ENCODE measurements at places on chromosomes 13 and 19.

- DNase-seq, result no peak
Measured at GRCh38 chr19:16016226-16017137, 59.8 kb upstream of the TPM4 start.

DNA sequence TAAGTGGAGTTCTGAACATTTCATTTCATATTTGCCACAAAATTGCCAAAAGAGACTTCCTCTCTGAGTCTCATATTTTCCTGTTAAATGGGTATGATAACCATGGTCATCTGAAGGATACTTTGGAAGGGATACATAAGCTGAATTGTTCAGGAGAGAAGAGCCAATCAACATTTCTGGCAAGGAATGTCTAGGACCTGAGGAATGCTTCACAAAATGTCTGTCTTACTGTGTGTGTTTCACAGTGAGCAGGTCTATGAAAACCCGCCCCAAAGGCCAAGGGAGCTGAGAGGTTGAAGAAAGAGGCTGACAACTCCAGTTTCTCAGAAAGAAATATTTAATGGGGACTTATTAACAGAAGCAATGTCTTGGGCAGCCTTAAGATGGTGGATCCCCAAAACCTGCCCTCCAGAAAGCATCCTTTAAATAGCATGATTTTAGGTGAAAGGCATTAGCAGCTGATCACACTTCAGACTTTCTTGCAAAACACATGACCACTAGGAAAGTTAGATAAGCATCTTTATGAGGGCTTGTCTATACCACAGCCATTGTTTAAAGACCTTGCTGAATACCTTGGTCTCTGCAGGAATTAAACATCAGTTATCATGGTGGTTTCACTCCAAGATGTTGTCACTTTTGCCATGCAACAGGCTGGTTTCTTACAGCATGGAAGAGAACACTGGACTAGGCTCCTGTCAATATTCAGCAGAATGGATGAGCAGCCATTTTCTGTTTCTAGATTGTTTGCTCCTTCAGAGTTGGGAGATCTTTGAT lies 78.9 kb downstream of the TNFSF11 start:
- no peak for DNase-seq

DNA sequence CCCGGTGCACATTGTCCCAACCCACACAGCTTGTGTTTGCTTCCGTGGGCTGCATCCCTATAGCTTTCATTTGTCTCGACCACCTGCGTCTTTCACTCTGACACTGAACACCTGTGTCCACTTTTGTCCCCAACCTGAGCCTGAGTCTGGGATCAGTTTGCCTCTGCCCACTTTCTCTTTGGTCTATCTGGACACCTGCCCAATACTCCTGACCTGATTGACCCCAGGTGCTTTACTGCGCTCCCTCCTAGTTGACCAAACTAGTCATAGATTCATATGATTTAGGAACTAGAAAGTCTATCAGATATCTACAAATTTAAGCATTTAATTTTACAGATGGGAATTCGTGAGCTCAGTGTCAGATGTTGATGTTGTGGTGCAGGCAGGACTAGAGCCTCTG lies 209.9 kb downstream of the DCT start:
- DNase-seq, result no peak

- no peak for DNase-seq
Measured at GRCh38 chr13:113803409-113804016, 44.5 kb downstream of the TMEM255B start.

GRCh38 chr13:46736541-46737310 lies 60.2 kb downstream of the ESD start:
- no peak for DNase-seq

DNA sequence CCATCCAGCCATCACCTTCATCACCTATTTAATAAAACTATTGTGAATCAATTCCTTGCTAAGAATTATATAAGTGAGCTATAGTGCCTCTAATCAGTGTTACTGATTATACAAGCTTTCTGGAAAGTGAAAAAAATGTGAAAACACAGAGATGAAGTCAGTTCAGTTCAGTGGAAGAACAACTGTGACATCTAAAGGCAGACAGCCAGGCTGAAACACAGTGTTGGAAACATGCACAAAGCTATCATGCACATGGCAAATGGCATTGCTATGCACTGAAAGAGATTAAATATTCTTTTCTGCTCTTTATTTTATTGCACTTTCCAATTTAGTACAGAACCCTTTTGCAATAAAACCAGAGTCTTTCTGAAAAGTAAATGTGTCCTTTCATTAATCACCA lies 294.0 kb downstream of the RBM26 start:
- no peak for DNase-seq

DNA sequence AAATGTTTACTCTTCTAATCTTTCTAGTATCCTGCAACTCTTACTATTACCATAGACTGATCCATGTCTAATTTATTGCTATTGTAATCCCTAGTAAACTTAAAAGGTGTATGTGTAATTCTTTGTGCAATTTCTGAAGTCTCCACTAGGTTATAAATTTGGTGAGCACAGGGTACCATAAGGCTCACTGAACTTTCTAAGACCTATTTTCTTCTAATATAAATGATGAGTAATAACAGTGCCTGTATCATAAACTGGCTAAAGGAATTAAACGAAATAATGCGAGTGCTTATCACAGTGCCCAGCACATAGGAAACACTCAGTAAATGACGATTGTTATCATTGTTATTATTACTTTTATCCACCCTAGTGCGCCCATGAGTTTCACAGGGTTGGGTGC lies 119.1 kb downstream of the KLF12 start:
- DNase-seq, result no peak

GRCh38 chr19:2428321-2428690 lies 920 bp upstream of the TIMM13 start:
- no peak for DNase-seq

GRCh38 chr13:112808377-112809140 lies 118.7 kb downstream of the ATP11A start:
- DNase-seq, result no peak

DNA sequence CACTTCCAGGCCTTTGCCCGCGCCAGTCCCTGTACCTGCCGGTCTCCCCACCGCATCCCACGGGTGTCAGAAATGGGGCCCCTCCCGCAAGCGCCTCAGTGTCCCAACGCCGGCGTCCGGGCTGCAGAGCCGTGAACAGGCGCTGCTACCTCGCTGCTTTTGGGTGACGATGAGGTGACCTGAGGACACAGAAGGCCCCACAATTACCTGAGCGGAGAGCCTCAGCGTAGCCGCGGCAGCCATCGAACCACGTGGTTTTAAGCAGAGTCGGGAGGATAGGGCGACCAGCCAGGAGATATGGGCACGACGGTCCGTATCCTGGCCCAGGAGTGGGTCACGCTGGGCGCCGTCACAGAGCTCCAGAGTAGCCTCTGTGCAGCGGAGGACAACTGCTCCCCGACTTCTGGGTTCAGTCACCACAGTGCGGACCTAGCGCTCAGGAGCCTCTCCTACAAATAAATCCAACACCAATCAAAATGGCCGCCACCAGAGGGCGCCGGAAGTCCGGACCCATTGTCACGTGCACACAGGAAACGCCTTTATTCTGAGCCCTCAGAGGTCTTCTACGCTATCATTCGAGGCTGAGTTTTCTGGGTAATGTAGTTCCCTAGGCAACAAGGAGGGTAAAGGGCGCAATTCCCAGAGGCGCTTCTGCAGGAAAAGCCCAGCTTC lies at the start of gene ZNF814:
ZNF814 (minus strand) TSS at position 478 of the 672 bp plus-strand sequence; CDS start at position 243, 235 bp downstream.
- DNase-seq, result peak; percentile 68

DNA sequence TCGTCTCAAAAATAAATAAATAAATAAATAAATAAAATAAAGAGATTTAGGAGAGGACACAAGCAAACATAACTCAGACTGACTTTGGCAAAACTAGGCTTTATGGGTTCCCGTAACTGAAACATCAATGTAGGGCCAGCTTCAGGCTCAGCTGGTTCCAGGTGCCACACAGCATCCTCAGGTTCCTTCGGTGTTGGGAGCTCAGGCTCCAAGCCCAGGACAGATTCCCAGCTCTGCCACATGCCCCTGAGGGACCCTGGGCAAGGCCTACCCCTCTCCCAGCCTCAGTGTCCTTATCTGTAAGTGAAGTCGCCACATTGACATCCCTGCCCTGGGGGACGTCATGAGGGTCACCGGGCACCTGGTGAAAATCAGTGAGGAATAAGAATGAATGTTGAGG lies 18.7 kb downstream of the MISP start:
- DNase-seq, result no peak

GRCh38 chr13:89982407-89983095 lies 1364.9 kb upstream of the MIR17HG start:
- no peak for DNase-seq

- no peak for DNase-seq
Measured at GRCh38 chr13:53240401-53241025, 211.9 kb downstream of the OLFM4 start.

DNA sequence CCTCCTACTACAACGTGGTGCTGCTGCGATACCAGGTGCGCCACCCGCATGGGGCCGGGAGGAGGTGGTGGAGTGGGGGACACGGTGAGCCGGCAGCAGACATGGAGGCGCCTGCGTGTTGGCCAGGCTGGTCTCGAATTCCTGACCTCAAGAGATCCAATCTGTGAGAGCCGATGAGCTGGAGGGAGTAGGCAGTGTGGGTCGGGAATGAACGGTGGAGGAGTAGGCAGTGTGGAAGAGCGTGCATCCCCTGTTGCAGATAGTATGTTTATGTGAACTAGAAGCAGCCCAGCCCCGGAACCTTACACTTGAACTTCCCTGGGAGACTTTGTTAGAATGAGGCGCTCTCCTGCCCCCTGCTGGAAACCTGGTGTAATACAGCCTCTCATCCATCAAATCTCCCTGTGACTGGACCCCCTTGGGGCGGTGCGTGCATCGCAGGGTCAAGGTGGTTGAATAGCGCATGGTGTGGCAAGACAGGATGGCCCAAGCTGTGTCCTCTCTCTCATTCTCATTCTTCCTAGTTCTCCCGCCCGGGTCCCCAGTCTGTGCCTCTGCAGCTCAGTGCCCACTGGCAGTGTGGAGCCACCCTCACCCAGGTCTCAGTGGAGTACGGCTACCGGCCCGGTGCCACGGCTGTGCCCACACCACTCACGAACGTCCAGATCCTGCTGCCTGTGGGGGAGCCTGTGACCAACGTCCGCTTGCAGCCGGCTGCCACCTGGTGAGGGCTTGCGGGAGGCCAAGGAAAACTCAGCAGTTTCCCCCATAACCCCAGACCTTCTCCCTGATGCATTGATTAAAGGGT lies 10.5 kb upstream of the B3GNT3 start:
- DNase-seq, result peak; percentile 56

DNA sequence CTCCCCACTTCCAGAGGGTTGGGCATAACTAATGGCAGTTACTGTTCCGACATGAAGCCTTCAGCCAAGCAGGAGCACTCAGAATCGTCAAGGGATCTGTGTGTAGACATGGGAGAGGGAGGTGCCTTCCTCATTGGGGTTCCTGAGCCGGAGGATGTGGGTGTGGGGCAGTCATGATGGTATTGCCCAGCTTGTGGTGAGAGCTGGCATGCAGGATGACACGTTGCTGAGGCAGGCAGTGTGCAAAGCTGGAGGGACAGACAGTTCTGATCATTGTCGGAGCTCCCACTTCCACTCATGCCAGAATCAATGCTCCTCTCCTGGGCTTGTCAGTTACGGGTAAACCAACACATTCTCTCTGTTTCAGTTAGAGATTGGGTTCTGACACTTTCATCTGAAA lies 83.9 kb upstream of the TSC22D1 start:
- no peak for DNase-seq

DNA sequence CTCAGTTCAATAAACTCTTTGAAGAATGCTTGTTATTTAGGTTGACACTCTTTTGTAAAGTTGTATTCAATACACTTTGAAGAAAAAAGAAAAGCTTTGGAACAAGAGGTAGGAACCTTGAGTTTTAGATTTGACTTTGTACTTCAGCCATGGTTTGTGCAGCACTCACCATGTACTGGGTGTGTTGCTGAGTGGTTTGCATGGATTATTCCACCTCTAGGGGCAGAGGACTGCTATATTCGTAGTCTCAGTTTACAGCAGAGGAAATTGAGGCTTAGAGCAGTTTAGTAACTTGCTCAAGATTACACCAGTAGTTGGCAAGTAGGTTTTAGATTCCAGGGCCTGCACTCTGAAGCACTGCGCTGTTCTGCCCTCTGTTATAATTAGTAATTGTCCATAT lies 68.8 kb downstream of the DNAJC3 start:
- DNase-seq, result no peak

- DNase-seq, result no peak
Measured at GRCh38 chr13:39561971-39562370, 41.0 kb downstream of the LHFPL6 start.

- DNase-seq, result no peak
Measured at GRCh38 chr19:55275851-55276719, 3.8 kb downstream of the HSPBP1 start.

DNA sequence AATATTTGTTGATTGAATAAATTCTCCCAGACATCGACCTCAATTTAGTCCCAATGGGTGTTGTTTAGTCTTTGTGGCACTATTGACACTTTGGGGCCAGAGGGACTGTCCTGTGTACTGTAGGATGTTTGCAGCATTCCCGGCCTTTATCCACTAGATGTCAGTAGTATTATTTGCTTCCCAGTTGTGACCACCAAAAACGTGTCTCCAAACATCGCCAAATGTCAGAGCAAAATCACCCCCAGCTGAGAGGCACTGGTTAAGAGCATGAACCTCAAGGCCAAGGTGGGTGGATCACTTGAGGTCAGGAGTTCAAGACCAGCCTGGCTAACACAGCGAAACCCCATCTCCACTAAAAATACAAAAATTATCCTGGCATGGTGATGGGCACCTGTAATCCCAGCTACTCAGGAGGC lies 15.4 kb downstream of the NLRP12 start:
- no peak for DNase-seq

- DNase-seq, result no peak
Measured at GRCh38 chr13:45162821-45163220, 38.0 kb downstream of the KCTD4 start.

DNA sequence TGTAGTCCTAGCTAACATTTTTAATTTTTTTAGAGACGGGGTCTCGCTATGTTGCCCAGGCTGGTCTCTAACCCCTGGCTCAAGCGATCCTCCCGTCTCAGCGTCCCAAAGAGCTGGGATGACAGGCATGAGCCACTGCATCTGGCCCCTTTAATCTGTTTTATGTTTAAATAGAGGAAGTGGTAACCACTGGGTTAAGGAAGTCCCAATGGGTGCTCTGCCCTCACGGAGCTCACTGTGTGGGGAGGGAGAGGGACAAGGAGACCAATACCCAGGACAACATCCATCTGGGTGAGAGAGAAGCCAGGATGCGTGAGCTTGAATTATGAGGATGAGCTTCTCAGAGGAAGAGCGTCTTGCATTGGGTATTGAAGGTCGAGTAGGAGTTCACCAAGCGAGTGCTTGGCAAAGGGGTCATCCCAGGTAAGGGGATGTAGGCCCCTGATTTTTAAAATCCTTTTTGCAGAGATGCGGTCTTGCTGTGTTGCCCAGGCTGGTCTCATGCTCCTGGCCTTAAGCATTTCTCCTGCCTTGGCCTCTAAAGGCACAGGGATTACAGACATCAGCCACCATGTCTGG lies 13.8 kb downstream of the YJU2 start:
- no peak for DNase-seq

Data from activated gamma-delta T cell treated with anti-CD3 and anti-CD28 coated beads, Interleukin-2, amount 50 U/mL, for 16 hours (primary cell).